ENCODE measurements at places on chromosomes 6 and 20.
A peak's percentile ranks its signal among the peaks of the same experiment; 100 is the strongest.

GRCh38 chr6:108782179-108783041 is 65.8 kb upstream of the ARMC2 start:
- peak; percentile 75 for DNase-seq

- DNase-seq = no peak
Measured at GRCh38 chr6:43942616-43943015, 172.6 kb downstream of the VEGFA start.

GRCh38 chr6:170202416-170203135 is 88.3 kb downstream of the DLL1 start:
- no peak for DNase-seq

- DNase-seq = no peak
Measured at GRCh38 chr6:142838821-142839685, 105.9 kb downstream of the HIVEP2 start.

- peak; percentile 67 for DNase-seq
Measured at GRCh38 chr20:58054780-58055373, 173.6 kb downstream of the ANKRD60 start.

- no peak for DNase-seq
Measured at GRCh38 chr6:144406796-144407195, 121.7 kb downstream of the UTRN start.

GRCh38 chr6:20706939-20707485 is 172.8 kb downstream of the CDKAL1 start:
- no peak for DNase-seq

DNA sequence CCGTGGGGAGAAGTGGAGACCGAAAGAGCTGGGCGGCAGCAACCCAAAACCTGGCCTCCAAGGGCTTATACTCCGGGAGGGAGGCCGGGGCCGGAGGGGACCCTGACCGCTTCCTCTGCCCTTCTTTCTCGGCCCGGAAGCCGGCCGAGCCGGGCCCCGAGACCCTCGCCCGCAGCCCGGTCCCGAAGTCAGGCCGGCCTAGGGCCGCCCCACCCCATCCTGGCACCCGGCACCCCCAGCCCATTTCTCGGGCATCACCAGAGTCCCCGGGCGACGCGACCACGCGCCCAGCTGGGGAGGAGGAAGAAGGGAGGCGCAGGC is 572 bp upstream of the ZDHHC14 start:
- no peak for DNase-seq

- no peak for DNase-seq
Measured at GRCh38 chr6:162116902-162117525, 610.6 kb downstream of the PRKN start.
